ENCODE measurements at places on chromosomes 5 and 9.

DNA sequence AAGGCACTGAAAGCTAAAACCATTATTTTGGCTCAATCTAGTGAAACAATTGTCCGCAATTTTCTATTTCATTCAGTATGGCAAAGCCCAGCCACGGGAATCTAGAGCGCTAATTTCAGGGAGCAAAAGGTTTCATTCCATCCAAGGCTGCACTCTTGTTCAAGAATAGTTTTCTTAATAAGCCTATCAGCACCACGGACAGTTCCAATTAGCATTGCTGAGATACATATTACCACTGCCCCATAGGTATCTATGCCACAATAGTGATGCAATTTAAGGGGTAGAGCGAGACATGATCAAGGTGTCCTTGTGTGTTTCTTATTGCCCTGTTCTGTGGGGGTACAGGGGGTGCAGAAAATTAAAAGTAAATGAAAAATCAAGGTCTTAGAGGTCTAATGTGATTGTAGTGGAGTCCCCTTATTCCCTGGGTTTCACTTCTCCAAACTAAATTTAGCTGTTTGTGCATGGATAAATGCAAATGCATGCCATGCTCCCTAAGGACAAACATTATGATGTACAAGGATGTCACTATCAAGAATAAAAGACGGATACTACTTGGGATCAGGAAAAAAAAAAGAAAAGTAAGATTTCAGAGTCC, 45.5 kb downstream of the SPOCK1 start:
- DNase-seq = no peak

DNA sequence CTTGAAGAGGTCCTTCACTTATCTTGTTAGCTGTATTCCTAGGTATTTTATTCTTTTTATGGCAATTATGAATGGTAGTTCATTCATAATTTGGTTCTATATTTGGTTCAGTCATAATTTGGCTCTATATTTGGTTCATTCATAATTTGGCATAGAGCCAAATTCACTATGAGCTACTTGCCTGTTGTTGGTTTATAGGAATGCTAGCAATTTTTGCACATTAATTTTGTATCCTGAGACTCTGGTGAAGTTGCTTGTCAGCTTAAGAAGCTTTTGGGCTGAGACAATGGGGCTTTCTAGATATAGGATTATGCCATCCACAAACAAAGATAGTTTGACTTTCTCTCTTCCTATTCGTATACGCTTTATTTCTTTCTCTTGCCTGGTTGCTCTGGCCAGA, 142.2 kb downstream of the PLCXD3 start:
- no peak for DNase-seq

GRCh38 chr9:119963798-119964372, 594.6 kb upstream of the BRINP1 start:
- no peak for DNase-seq

DNA sequence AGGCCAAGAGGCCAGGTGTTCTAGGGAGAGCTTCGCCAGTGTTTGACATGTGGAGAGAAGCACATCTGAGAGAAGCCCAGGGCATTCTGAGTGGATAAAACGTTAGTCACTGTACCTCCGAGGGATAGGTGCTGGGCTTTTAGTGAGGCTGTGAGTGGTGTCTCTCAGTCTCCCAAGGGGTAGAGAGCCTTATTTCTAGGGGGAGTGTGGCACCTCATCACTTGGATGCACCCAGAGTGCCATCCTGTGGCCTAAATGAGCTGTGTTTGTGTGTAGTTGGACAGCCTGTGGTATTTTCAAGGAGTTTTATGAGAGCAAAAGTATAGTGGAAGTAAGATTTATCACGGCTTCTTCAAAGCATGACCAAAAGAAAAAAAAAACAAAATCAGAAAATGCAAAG, 1046.9 kb upstream of the WWC1 start:
- DNase-seq = no peak

DNA sequence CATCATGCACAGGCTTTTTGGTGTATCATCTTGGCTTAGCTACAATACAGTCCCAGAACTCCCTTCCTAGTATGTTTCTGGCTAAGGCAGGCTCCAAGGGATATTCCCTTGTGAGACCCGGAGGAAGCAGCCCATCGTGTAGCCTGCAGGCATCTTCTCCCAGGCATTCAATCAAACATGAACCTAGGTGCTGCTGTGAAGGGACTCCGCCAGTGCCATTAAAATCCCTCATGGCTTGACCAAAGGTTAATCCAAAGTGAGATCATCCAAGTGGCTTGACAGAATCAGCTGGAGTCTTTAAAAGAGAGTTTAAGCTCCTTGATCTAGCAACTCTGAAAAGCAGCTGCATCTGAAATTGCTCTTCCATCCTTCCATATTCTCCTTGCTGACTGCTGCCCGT, 333.9 kb downstream of the DIRAS2 start:
- no peak for DNase-seq

DNA sequence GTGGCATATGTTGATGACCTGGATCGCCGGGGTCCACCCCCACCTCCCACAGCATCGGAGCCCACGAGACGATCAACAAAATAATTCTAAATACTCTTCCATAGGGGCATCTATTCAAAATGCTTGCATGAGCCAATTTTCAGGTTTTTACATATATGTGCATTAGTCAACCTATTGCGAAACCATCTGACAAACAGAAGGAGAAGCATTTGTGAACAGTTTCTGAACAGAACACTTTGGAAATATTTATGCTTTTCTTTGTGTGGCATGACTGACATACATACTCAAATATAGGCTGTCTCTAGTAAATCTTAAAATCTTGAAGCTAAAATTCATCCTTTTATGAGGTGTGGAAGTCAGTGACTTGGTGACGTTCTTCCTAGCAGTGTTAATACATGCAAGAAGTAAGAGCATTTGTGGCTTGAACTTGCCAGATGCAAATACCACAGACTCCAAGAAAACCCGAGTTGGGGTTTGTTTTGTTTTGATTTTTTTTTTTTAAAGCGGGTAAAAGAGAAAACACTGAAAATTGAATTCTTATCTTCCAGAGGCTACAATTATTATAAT, 5.3 kb downstream of the GPR151 start:
- DNase-seq = no peak

DNA sequence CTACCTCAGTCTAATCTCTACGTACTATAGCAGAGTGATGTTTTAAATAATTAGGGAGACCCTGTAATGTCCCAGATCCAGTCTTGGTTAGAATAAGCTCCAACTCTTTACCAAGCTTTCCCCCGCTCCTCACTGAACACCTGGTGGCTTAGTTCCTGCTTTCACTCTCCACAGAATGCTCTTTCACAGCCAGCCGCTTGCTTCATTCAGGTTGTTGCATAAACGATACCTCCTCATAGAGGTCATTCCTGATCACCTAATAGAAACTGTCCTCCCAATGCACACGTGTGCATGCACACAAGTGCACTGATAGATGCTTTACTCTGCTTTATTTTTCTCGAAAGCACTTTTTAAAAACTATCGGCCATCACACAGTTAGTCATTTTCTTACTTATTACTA, 298.1 kb downstream of the TRPM3 start:
- DNase-seq = no peak

DNA sequence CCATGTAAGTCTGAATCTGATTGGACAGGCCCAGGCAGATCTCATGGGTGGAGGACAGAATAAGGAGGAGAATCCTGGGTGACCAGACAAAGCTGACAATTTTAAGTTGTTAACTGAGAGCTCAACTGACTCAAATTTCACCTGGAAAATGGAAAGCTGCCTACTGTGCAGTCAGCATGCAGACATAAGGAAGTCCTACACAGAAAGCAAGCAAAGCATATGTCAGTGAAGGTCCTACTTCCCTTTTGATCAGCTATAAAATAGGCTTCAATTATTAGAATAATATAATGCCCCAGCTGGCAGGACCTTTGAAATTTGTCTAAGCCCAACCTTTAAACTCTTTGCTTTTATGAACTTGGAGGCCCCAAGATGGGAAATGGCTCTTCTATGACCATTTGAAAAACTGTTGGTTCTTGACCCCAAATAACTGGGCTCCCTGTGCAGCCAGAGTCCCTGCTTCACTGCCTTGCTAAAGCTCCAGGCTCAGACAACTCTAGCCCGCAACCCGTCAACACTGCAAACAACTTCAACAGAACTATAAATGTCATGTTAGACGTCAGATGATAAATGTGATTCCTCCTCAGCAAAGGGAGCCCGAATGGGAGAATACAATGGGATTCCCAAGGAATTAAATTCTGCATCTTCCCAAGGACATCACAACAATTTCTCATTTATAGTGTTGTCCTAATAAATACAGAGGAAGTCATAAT, 118.9 kb upstream of the ADRA1B start:
- DNase-seq = no peak

- no peak for DNase-seq
These were observed 31.1 kb downstream of the SV2C start for GRCh38 chr5:76114179-76114851.

DNA sequence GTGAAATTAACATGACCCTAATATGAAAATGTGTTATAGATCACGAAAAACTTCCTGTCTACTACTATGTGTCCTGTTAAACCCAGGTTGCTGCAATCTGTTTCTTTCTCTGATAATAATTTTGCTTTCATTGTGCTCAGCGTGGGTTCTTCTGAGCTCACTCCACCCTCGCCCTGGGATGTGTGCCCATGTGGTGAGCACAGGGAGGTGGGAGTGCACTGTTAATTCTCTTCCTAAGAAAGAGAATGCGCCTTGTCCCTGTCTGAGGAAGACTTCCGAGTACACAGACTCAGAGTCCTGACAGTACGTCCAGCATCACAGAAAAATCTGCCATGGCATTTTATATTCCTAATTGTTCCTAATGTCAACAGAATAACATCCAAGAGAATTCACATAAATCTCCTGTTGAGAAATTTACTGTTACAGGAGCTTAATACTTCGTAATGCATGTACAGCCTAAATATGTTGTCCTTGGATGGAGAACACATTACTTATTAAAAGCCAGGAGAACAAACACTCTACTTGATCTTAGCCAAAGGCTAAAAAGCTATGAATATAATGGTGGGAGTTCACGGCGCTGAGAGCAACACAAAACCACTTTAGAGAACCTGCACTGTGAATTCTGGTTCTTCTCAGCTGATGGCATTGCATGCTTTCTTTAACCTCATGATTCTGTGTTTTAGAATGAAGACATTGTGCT, 102.6 kb downstream of the PDE4D start:
- no peak for DNase-seq

DNA sequence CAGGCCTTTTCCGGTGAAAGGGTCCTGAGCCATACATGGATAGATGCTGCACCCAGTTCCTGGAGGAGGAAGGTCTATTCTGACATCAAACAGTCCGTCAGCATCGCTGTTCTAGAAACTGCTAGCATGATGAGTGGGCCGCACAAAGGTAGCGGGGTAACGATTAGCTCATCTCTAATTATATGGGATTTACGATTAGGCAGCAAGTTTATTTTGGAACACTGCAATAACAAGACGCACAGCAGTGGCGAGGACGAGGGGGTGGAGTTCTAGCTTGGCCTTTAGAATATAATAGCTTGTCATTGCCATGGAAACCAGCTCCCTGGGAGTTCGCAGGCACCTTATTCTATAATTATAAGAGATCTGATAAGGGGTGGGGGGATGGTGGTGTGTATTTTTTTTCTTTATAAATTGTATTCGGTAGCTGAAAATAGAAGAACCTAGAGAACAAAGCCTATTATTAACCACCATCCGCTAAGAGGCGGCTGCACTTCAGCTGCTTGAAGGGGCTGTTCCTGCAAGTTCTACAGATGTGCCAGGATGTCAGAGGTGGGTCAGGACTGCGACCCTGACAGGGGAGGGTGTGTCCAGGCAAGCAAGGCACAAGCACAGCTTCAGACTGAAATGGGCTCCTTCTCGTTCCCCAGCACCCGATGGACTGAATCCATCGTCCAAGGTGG, 311.0 kb downstream of the AGTPBP1 start:
- no peak for DNase-seq

GRCh38 chr9:90916147-90916734, 114.6 kb downstream of the SYK start:
- DNase-seq = no peak

DNA sequence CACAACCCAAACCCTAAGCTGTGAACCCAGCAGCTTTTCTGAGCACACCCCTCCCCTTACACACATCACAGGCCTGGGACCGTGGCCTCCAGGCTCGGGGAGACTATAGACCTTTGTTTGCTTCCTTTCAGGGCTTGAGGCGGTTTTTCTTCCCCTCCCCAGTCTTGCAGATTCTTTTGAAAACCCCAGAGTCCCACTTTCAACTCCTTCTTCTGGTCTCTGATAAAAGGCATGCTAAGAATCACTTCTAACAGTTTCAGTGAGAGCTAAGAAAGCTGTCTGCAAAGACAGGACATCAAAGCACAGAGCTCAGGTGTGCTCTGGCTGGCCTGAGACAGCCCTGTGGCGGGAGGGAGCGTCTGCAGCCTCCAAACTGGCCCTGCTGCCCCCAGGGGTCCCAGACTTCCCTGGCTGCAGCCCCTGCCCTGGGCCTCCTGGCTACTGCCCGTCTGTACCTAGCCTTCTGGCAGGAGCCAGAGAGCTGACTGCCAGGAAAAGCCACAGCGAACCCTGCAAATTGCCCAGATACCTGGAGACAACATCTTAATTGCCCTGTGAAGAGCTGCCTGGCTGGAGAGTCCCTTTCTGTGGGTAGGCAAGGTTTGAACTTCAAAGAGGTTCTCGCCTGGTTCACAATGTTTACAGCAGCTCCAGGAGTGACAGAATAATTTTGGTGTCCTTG, 138.9 kb downstream of the GADD45G start:
- DNase-seq = no peak

DNA sequence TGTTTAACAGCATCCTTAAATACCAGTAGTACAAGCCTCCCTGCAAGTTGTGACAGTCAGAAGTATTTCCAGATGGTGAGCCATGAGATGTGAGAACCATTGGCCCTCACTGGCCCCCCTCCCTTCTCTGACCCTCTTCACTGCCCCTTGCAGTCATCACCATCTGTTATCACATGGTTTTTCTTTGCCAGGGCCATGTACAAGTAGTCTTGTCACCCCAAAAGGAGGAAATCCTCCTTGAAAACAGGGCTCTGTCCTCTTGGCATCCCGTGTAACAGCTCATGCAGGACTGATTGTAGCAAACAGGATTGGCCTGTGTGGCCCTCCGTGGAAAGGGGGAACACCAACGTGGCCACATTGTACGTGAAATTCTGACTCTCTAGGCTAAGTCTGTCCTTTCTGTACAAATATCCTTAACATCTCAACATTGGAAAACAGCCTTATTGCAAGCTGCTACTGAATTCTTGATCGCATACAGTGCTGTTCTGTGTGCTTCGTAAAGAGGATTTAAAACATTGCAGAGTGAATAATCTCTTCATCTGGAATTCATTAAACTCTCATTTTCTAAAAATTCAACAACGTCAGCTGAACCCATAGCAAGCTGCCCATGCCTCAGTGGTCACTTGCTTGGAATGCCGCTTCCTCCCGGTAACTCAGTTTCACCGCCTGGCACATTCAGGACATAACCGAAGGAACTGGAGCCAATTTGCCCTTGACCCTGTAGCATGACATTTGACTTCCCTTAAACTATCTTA, 171.7 kb downstream of the ATPSCKMT start:
- DNase-seq = no peak

- no peak for DNase-seq
These were observed 352.7 kb upstream of the GRAMD2B start for GRCh38 chr5:126070481-126070880.

- peak; percentile 43 for DNase-seq
These were observed 13.7 kb downstream of the OR1J1 start for GRCh38 chr9:122463828-122464632.

GRCh38 chr5:18003784-18004183, 369.5 kb downstream of the TAF11L14 start:
- DNase-seq = no peak

- DNase-seq = no peak
These were observed 67.1 kb downstream of the EPB41L4B start for GRCh38 chr9:109253637-109254284.
